ENCODE measurements at places on chromosomes 1 and 21. TPM values are rescaled to one million over a fixed set of nuclear protein-coding genes. Genes with fewer than 3 reads are reported as not detected.

- no peak for DNase-seq
Measured at GRCh38 chr1:32454726-32455125, 10.1 kb upstream of the ZBTB8B start.

DNA sequence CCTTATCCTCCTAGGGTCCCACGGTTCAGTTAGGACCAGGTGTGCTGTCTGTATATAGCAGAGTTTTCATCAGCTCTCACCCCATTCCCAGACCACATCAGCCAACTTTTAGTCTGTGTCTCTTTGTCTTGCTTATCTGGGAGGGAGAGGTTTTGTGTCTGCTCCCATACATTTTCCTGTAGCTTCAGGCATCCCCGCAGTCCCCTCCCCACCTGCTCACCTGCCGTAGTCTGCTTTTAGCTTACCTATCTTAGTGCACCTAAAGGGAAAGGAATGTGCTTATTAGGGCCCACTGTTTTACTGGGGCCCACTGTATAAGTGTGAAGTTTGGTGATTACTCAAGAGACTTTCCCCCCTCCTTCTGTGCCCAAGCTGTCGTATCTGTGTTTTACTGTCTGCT, 225.1 kb downstream of the PLA2G4A start:
- DNase-seq: no peak

GRCh38 chr21:44687671-44688070, 5.7 kb upstream of the KRTAP12-1 start:
- DNase-seq: no peak

DNA sequence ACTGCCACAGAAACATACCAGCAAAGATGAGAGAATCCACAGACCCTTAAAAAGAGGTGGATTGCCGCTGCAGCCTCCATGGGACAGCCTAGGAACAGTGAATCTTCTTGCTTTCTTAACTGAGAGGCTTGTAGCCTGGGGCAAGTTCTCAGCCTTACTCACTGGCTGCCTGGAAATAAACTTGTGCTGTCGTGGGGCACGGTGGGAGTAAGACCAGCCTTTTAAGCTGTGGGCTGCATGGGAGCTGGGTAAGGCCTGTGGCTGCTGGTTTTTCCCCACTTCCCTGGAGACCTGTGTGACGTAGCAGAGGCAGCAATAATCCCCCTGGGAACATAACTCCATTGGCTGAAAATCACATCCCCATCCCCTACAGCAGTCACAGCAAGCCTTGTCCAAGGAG, 30.8 kb downstream of the CD2 start:
- no peak for DNase-seq

DNA sequence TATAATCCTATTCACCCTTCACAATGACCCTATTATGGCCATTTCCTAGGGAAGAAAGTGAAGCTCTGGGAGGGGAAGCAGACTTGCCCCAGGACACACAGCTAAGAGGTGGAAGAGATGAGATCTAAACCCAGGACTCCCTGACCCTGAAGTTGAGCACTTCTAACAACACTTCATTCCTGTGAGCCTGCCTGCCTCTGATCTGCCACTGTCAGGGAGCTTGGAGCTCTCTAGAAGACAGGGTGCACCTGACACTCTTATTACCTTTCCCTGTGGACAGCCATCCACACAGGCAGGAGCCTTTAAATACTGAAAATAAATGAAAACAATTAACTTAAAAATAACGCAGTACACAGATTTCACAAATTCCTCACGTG, 599 bp downstream of the MKNK1 start:
- no peak for DNase-seq

GRCh38 chr1:18549906-18550305, 69.2 kb downstream of the KLHDC7A start:
- no peak for DNase-seq

DNA sequence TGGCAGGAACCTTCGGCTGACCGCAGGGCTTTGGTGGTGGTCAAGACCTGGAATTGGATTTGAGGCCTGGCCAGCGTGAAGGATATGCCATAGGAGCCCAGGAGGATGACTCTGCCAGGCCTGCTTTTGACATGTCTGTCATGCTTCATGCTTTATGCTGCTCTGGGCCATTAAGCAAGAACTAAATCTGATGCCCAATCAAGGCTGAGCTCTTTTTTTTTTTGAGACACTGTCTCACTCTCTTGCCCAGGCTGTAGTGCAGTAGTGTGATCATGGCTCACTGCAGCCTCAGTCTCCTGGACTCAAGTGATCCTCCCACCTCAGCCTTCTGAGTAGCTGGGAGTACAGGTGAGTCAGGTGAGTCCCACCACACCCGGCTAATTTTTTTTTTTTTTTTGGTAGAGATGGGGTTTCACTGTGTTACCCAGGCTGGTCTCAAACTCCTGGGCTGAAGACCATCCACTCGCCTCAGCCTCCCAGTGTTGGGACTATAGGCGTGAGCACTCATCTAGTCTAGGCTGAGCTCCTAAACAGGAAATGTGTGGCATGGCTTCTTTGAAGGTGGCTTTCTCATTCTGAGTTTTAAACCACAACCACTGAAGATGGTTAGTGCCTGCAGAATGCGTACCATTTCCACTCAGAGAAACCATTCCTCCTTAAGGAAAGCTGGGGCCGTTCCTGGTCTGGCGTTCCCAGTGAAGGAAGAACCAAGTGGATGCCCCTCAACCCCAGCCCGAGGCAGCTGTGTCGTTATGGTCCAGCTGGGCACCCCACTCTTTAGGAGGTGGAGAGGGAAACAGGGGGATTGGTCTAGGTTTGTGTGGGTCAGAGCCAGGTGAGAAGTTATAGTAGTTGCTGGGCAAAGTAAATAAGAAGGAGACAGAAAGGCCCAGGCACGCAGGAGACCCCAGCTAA, 34.2 kb upstream of the ATP5PO start:
- no peak for DNase-seq

- DNase-seq: no peak
Measured at GRCh38 chr21:22201126-22201525, 1202.9 kb downstream of the NCAM2 start.

Gene GJB3
- total RNA-seq: 0.15 TPM

Data from Panc1 (cell line).